ENCODE measurements at places on chromosomes 5 and 9. TPM values are rescaled to one million over a fixed set of nuclear protein-coding genes. Genes with fewer than 3 reads are reported as not detected.

PCDHGA2 gene
- polyA plus RNA-seq = 0.06 TPM

C9orf50 gene
- 0.13 TPM for polyA plus RNA-seq

ST8SIA4 gene
- polyA plus RNA-seq = 0.44 TPM

- H3K27ac ChIP-seq = no peak overlapping the region
- H3K36me3 ChIP-seq = no peaks in the 10 kb centered on the region
- peaks cover 7% of the 10 kb centered on the region for H3K4me1 ChIP-seq
Measured at GRCh38 chr9:126793686-126794417, 11.0 kb upstream of the ZBTB43 start.

- H3K4me1 ChIP-seq = no peaks in the 10 kb centered on the region
- H3K27ac ChIP-seq = no peak overlapping the region
- H3K27me3 ChIP-seq = no peaks in the 10 kb centered on the region
Measured at GRCh38 chr5:100913298-100913697, 10.2 kb upstream of the ST8SIA4 start.

- no peak overlapping the region for H3K27ac ChIP-seq
- no peak overlapping the region for H3K4me3 ChIP-seq
- no peaks in the 10 kb centered on the region for H3K36me3 ChIP-seq
- H3K4me1 ChIP-seq = peaks cover 28% of the 10 kb centered on the region
- no peaks in the 10 kb centered on the region for H3K27me3 ChIP-seq
- peak; percentile 71 for DNase-seq
Measured at GRCh38 chr9:757246-757881, 84.1 kb upstream of the DMRT1 start.
